Progenitor cell of endocrine pancreas (in vitro differentiated cells): ENCODE measurements at places on chromosomes 1 and 21. TPM values are rescaled to one million over a fixed set of nuclear protein-coding genes. Genes with fewer than 3 reads are reported as not detected.

The PTGER3 gene
- 3.0 and 3.1 TPM in 2 replicates for total RNA-seq

The AKIRIN1 gene
- total RNA-seq = 96.1 and 96.2 TPM in 2 replicates

The SYPL2 gene
- total RNA-seq = 0.95 and 1.1 TPM in 2 replicates

The TMEM82 gene
- total RNA-seq = 0.44 and 1.4 TPM in 2 replicates

The OR2T5 gene
- not detected in 2 replicates for total RNA-seq

The FCRL5 gene
- not detected in 2 replicates for total RNA-seq

The CDCA8 gene
- 19.3 and 20.6 TPM in 2 replicates for total RNA-seq

The WDR64 gene
- total RNA-seq = 0.07 TPM in 1 of 2 replicates, not detected in the other

The FAM72D gene
- total RNA-seq = 1.0 and 1.9 TPM in 2 replicates

The KPNA6 gene
- total RNA-seq = 67.0 and 68.4 TPM in 2 replicates

The SAMSN1 gene
- not detected in 2 replicates for total RNA-seq

The HES4 gene
- total RNA-seq = 83.8 and 87.4 TPM in 2 replicates
